SJSA1 (cell line): ENCODE measurements at places on chromosomes 6 and 20. TPM values are rescaled to one million over a fixed set of nuclear protein-coding genes. Genes with fewer than 3 reads are reported as not detected.

The TBC1D22B gene
- total RNA-seq, result 4.4 and 6.6 TPM in 2 replicates

DNA sequence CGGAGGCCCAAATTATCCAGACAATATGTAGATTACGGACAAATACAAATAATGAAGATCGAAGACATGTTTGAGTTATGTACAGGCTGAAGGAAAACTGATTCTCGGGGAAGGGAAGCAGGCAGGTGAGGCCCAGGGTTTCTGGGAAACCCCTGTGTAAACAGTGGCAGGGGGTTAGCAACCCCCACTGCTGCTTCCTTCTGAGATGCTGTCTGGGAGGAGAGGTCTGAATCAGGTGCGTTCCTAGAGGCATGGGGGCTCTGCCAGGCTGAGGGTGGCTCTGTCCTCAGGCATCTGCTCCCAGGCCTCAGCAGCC is 7.2 kb upstream of the MDGA1 start:
- no peak for DNase-seq

- DNase-seq, result no peak
Measured at GRCh38 chr6:166438211-166438861, 55.6 kb upstream of the MPC1 start.

The TMEM242 gene
- 9.3 and 17.5 TPM in 2 replicates for total RNA-seq

DNA sequence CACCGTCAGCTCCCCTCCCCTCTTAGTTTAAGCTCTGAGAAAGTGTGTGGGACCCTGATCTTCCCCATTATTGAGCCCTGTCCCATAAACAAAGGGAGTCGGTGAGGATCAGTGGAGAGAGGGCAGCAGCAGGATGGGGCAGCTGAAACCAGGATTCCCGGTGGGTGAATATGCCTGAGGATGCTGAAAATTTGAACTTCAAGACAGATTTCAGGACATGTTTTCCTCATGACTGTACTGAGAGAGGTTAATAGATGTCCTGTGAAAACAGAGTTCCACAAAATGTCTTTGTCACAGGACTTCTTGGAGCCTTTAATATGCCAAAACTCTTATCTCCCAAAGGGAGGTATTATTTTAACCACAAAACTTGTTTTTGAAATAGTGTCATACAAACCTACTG is 53.5 kb upstream of the SLC22A16 start:
- DNase-seq, result no peak

- no peak for DNase-seq
Measured at GRCh38 chr6:129370268-129370916, 339.6 kb downstream of the ARHGAP18 start.

The UQCC2 gene
- total RNA-seq, result 79.4 and 99.2 TPM in 2 replicates

- no peak for DNase-seq
Measured at GRCh38 chr6:81774542-81774941, 22.1 kb upstream of the TENT5A start.

DNA sequence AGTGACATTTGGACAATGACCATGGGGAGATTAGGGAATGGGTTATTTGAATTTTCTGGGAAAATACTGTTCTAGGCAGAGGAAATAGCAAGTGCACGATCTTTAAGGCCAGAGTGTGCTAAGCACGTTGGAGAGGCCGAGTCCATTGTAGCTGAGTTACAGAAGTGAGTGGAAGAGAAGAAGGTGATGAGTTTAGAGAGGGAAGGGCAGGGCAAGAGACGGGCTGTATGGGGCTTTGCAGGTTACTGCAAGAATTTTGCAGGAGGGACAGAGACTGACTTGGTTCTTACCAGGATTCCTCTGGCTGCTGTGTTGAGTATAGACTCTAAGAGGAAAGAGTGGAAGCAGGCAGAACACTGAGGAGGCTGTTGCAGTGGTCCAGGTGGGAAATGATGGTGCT is 1.1 kb upstream of the NCOA3 start:
- DNase-seq, result no peak

DNA sequence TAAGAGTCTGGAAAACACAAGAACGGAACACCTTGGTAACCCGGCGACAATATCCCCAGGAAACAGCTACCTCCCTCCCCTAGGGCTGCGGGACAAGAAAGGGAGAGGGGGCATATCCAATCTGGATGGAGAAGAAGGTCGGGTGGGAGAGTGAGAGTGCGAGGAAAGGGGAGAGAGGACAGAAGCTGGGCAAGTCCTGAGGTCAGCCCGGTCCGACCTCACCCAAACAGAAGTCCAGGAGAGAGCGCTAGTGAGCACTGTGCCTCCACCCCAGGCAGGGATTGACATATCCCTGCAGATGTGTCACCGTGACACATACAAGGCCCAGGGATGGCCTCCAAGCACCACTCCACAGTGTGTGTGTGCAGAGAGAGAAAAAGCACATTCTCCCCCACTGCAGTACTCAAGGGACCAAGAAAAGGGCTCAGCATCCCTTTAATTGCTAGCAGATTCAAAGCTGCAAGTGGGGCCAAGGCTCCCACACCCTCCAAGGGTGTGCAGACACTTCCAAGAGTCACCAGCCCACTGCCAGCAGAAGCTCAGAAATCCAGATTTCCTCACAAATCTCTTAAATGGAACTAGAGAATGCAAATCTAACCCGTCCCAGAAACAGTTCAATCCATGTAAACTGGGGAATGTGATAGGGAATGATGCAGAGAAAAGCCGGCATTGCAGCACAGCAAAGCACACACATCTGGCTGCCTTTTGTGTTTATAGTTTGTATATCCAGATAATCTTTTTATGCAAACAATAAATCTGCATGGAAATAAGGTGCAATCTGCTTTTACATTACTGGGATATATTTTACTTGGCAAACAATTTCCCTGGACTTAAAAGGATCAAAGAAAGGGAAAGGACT is 3.1 kb downstream of the PXDC1 start:
- DNase-seq, result peak; percentile 74

- no peak for DNase-seq
Measured at GRCh38 chr20:63267691-63268090, 4.9 kb upstream of the ARFGAP1 start.

GRCh38 chr6:158374020-158374419 is 61.8 kb downstream of the TULP4 start:
- DNase-seq, result no peak

DNA sequence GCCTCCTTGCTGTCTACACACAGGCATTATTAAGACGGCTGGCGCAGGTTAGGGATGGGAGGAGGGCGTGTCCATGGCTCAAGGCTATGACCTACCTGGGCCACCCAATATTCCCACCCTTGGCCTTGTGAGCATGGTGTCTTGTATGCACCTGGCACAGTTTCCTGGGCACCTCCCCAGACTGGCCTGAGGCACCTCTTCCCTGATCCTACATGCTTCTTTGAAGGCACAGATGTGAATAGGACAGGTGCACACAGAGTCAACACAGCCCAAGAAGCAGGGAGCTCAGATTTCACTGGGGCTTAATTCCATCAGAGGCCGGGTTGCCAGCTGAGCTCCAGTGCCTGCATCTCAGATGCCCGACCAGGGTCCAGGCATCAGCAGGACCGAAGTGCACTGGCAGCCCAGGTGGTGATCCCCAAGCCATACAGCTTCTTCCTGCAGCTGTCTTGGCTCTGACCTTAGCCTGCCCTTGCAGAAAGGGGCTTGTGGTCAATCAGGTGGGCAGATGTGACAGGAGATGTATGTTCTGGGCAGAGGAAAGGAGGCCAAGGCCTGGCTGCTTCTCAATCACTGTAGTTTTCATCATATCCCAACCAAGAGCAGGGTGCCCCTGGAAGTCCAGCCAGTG is 287.7 kb downstream of the CLIC5 start:
- no peak for DNase-seq

DNA sequence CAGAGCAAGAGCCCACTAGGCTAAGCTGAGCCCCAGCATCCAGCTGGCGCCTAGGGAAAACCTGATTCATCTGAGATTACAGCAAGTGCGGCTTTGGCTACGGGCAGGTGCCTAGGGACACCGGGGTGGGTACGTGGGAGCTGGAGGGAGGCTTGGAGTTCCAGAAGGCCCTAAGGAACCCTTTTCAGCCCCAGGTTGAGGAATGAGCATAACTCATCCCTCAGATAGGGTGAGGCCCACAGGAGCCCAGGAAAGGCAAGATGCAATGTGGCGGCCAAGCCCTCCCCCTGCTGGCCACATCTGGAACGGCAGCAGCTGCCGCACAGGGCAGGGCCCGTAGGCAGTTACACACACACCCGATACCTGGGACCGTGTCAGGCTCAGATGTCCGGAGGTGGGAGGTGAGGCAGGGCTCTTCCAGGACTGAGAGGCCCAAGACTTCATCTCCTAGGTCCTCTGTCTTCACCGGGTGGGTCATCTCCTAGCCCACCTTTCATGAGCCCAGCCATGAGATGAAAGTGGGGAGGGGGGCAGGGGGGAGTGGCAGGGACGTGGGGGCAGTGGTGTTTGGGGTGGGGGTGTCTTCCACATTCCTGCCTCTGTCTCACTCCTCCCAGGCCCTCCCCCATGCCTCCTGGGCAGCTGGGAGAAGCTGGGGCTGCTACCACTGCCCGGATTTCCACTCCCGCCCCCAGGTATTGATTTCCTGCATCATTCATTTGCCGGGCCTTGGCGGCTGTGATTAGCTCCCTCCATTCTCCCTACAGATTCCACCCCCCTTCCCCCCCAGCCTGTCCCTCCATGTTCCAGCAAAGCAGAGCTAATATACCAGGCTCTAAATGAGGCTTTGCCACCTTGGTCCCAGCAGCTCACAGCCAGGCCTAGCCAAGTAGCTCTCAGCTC is 5.5 kb downstream of the MDGA1 start:
- DNase-seq, result peak; percentile 73

DNA sequence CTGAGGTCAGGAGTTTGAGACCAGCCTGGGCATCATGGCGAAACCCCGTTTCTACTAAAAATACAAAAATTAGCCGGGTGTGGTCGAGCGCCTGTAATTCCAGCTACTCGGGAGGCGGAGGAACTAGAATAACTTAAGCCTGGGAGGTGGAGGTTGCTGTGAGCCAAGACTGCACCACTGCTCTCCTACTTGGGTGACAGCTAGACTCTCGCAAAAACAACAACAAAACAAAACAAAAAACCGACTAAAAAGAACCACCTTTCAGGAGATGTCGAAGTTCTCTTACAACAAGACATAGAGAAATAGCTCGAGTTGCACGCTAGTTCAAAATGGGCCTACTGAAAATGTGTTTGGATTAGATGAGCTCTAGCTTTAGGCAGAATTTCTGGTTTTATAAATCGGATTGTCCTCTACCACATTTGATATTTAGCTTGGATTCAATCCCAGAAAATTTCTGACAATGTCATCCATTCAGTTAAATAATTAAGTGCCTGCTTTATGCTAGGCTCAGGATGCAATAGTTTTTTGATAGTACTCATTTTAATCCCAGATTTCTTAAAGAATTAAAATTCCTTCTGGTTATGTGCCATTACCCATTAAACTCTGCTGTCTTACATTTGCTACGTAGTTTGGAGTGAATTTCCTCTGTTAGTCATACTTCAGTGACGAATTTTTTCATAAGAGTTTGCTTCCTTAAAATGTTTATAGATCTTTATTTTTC is 137.5 kb upstream of the SHLD1 start:
- no peak for DNase-seq

The IP6K3 gene
- total RNA-seq, result 5.2 and 5.3 TPM in 2 replicates

- no peak for DNase-seq
Measured at GRCh38 chr20:52937591-52938100, 34.5 kb upstream of the TSHZ2 start.

DNA sequence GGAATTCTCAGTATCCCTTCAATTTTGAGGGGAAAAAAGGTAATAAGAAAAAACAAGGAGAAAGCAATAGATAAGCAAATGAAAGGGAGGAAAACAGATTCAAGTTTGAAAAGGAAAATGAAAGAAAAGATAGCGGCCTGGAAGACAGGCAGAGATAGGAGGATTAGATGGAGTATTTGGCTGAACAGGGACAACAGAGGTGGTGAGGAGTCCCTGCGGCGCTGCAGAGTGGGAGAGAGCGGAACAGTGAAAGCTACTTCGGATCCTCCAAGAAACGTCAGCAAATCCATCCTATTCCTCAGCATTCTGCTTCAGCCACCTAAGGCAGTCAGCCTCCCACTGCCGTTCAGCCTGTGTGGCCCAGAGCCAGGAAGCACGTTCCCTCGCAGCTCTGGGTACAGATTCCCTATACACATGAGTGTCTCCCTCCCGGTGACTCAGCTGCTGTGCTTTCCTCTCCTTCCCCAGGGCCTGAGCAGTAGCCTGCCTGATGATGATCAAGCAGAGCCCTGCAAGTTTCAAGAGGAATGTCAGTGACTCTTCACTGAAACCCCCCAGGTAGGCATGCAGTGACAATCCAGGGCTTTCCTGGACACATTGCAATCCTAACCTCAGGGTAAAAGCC is 43.4 kb upstream of the CDYL start:
- peak; percentile 96 for DNase-seq

The MATN4 gene
- total RNA-seq, result 0.50 TPM in 1 of 2 replicates, not detected in the other

The ESR1 gene
- not detected in 2 replicates for total RNA-seq

DNA sequence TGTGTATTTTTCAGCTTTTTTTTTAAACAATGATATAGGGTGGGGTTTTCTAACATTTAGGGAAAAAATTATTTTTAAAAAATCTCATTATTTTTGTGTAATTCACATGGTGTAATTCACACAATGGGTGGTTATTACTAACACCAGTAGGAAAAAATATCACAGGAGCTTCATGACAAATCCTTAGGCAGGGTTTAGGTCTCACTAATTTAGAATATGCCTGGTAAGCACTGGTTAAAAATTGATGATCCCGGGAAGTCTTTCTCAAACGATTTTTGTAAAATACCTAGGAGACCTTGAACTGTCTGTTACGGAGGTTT is 29.5 kb upstream of the ZNF217 start:
- no peak for DNase-seq

- peak; percentile 88 for DNase-seq
Measured at GRCh38 chr20:19783966-19784401, 25.9 kb downstream of the RIN2 start.
